DMS153 (cell line): ENCODE measurements at places on chromosomes 3 and 15.

DNA sequence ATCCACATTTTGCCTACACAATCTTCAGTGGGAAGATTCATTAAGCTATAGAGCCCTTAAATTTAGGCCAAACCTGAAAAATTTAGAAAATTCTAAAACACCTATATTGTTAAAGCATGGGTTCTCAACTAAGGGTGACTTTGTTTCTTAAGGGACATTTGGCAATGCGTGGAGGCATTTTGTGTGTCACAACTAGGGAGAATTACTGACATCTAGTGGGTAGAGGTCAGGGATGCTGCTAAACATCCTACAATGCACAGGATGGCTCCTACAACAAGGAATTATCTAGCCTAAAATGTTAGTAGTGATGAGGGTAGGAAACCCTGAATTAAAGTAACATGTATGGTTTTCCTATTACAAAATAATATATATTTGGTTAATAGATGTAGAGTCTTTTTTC, 55.8 kb downstream of the TBC1D5 start:
- DNase-seq, result no peak

- no peak for DNase-seq
These were observed 619.2 kb downstream of the DIPK2A start for GRCh38 chr3:144590854-144591253.

GRCh38 chr15:96497951-96498350, 167.5 kb downstream of the NR2F2 start:
- DNase-seq, result no peak

GRCh38 chr3:123798550-123798949, 85.6 kb downstream of the MYLK start:
- DNase-seq, result no peak

- no peak for DNase-seq
These were observed 389 bp downstream of the APEH start for GRCh38 chr3:49674497-49674983.

GRCh38 chr3:153944084-153944483, 177.1 kb upstream of the ARHGEF26 start:
- DNase-seq, result no peak

DNA sequence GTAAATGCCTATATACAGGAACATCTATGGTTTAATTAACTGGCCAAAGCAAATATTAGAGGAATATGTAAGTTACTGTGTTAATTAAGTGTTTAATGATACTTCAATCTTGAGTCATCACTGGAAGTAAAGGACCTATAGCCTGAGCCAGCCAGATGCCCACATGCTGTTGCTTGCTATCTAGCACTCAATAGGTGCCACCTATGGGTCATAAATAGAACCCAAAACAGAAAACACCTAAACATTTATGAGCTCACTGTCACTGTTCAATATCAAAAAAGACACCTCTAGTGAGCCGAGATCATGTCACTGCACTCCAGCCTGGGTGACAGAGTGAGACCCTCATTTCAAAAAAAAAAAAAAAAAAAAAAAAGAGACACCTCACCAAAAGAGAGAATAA, 48.4 kb upstream of the IP6K2 start:
- DNase-seq, result no peak

GRCh38 chr15:77870195-77871065, 207.1 kb downstream of the TBC1D2B start:
- no peak for DNase-seq

- DNase-seq, result peak; percentile 6
These were observed 64.9 kb upstream of the POLG start for GRCh38 chr15:89399238-89400115.

DNA sequence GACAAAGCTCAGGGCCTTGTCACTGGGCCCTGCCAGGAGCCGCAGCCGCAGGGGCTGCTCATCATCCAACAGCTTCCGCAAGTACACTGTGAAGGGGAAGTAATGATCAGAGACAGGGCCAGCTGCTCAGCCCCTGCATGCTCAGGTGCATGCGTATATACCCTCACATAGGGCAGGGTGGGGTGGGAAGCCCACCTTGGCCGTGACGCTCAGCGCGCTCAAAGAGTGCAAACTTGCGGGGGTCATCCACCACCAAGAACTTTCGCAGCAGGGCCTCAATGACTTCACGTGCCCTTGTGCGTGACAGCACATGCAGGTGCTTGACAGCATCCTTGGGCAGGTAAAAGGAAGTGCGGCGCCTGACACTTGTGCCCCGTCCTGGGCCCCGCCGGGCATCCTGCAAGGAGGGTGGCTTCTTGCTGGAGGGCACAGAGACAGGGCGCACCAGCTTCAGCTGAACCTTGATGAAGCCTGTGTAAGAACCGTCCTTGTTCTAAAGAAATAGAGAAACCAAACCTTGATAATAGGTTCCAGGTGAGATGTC, 3.4 kb upstream of the TUSC2 start:
- DNase-seq, result no peak

DNA sequence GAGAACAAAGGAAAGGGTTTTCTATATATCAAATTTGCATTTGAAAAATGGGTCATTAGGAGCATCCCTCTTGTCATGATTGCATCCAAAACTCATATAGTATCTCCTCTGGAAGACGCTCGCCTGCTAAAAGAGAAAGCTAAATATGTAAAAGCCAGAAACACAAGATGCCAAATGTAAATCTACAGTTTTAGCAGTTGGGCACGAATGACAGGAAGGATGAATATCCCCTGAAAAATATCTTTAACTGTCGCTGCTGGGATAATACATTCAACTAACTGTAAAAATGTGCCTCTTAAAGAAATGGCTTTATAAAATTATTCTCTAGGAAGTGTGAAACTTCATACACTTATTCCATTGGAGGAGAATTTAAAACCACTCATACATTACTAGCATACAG, 101.7 kb downstream of the DCLK3 start:
- DNase-seq, result no peak

GRCh38 chr3:55030938-55031337, 103.1 kb upstream of the LRTM1 start:
- no peak for DNase-seq

DNA sequence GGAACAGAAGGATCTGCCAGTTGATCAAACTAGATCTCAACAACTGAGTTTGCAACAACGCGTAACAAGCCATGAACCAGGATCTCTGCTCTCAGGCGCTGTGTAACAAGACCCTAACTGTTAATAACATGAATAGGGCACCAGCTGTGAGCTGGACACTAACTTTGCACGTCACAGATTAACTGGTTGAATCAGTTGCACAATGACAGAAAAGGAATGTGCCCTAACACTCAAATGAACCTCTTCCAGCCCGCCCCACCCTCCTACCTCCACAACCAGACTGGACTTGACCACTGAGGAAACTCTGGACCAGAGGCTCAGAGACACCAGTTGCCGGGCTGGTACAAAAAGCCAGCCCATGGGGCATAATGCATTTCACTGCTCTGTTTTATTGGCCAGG, 34.3 kb downstream of the MCF2L2 start:
- DNase-seq, result no peak

- DNase-seq, result no peak
These were observed 688.9 kb upstream of the NAALADL2 start for GRCh38 chr3:174170248-174170647.

DNA sequence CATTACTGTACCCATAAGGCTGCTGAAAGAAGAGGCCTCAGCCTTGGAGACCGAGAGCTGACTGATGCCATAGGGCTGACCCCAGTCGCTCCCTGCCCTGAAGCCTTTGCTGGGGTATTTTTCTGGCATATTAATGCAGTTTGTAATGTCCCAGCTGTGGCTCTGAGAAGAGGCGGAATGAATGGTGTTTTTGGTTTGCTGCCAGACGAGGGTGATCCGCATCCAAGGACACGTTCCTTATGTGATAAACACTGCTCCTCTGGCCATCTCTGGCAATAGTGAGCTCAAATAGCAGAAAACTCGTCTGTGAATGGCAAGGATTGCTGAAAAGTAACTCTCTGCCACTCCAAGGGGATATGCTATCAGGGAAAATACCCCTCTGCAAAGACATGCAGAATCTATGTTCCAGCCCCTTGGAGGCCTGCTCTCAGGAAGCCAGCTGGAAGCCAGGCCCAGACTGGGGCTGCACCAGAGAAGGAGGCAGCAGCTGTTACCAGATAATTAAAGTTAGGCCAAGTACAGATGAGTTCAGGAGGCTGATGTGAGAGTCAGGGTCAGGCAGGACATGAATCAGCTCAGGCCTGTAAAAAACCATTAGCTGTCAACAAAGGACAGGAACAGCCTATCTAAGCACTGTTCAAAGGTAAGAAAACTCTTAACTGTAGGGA, 28.9 kb upstream of the KLHL6 start:
- DNase-seq, result no peak

DNA sequence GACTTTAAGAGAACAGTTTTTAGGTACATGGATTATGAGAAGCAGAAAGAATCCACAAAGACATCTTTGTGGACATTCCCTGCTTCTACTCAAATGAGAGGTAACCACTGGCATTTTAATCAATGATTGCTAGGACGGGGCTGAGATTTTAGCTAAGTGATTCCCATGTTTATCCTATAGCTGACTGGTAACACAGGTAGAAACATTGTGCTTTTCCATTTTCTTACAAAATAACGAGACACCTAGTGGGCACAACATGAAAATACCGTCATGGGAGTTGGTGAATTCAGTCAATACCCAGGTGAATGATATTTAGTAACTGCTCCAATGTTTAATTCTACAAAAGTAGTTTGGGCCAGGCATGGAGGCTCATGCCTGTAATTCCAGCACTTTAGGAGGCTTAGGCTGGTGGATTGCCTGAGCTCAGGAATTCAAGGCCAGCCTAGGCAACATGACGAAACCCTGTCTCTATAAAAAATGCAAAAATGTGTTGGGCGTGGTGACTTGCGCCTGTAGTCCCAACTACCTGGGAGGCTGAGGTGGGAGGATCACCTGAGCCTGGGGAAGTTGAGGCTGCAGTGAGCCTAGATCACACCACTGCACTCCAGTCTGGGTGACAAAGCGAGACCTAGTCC, 37.2 kb upstream of the DENND4A start:
- DNase-seq, result no peak

- no peak for DNase-seq
These were observed 14.5 kb downstream of the NR1I2 start for GRCh38 chr3:119796368-119796767.

- DNase-seq, result no peak
These were observed 147.1 kb downstream of the PGPEP1L start for GRCh38 chr15:98860281-98861041.

DNA sequence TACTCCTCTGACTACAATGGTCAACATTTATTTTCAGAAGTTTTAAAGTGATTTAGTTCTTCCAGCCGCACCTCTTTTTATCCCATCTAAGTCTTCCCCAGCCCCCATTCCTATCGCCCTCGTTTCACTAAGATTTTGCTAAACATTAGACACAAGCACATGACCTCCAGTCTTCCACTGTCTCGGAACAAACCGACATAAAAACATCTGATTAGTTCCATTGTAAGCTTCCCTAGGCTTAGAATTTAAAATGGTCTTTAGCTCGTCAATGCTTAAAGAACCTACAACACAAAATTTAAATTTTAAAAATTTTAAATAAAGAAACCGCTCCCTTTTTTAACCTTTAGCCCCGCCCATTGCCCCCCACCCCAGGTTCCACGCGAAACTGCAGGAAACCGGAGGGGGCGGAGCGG, 284 bp upstream of the TSC22D2 start:
- no peak for DNase-seq

DNA sequence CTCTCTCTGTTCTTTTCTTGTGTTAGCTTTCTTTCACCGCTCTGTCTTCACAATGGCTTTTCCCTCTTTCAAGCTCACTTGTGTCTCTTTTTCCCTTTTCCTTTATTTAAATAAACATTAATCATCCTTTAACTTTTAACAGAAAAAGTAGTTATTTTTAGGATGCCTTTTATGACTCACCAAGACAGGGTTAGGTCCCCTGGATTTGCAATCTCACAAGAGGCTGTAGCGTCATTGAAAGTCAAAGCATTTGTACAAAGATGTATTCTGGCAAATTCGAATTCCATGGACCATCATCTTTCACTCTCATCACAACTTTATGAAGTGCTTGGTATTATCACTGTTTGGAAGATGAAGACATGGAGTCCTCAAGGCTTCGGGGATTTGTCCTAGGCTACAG, 34.8 kb upstream of the MCTP2 start:
- no peak for DNase-seq

DNA sequence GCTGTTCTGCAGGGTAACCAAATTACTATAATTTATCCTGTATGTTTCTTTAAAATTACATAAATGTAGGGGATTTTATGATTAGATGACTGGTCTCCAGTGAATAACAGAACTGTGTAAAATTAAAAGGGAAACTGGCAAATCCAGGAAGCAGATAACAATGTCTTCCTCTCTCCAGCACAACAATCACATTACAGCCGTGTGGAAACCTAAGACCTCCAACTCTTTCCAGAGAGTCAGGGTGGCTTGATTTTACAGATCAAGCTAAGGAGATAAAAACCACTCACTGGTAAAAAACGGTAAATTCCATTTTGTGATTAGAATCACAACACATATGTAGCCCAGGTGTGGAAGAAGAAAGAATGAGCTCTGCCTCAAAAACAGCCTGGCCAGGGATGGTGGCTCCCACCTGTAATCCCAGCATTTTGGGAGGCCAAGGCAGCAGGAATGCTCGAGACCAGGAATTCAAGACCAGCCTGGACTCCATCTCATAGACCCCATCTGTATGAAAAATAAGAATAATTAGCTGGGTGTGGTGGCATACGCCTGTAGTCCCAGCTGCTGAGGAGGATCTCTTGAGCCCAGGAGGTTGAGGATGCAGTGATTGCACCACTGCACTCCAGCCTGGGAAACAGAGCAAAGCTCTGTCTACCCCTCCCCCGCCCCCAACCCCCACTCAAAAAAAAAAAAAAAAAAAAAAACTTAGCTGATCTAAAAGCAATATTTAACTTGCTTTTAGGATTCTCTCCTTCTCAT, 29.0 kb downstream of the IL17RD start:
- DNase-seq, result no peak

DNA sequence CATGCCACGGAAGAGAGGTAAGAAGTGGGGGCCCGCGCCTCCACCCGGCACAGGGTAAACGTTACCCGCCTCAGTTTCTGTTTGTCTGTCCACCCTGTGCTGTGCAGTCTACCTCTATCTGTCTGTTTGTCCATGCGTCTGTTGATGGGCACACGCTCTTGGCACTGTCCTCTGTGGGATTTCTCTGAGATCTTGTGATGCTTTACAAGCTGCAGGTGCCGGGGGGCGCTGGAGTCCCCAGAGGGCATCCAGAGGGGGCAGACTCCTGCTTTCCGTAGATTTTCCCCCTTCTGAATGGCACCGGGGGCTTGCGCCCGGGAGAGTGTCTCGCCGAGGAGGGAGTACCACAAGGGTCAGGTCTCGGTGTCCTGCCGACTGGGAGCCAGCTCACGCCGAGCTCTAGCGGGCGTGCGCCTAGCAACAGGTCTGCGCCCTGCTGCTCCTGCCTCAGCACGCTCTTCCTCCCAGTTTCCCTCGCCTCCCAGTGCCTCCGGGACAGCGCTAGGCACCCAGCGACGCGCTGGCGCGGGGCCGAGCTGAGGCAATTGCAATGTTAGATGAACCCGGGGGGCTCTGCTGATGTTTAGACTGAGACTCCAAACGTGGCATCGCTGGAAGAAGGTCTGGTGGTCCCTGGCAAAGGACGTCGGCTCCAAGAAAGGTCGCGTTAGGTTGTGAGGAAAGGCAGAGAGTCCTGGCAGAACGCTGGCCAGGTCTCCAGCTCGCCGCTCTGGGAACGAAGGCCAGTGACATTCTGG, 667 bp downstream of the CEMIP start:
- DNase-seq, result peak; percentile 6

- DNase-seq, result no peak
These were observed 953.8 kb downstream of the IGSF11 start for GRCh38 chr3:118080889-118081288.

GRCh38 chr15:80572337-80572736, 122.8 kb upstream of the ABHD17C start:
- DNase-seq, result no peak

GRCh38 chr15:76116138-76116885, 56.5 kb downstream of the TMEM266 start:
- no peak for DNase-seq

- DNase-seq, result no peak
These were observed 44.9 kb downstream of the OXSR1 start for GRCh38 chr3:38210141-38210757.
